ENCODE measurements at places on chromosomes 5 and 9.

DNA sequence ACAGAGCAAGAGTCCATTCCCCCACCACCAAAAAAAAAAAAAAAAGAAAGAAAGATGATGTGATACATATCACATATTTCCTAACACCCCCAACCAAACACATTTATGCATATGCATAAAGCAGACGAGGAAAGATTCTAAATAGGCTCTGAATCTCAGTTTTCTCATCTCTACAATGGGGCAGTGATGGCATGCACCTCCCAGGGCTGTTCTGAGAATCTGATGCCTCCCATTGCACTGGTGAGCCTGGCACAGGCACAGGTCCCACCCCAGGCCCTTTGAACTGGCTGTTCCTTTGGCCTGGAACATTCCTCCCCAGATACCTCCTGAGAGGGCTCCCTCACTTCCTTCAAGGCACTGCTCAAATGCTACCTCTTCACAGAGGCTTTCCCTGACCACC, 116.5 kb downstream of the C9orf50 start:
- no peak for DNase-seq

GRCh38 chr9:95177617-95178016, 139.9 kb downstream of the FANCC start:
- DNase-seq, result no peak

DNA sequence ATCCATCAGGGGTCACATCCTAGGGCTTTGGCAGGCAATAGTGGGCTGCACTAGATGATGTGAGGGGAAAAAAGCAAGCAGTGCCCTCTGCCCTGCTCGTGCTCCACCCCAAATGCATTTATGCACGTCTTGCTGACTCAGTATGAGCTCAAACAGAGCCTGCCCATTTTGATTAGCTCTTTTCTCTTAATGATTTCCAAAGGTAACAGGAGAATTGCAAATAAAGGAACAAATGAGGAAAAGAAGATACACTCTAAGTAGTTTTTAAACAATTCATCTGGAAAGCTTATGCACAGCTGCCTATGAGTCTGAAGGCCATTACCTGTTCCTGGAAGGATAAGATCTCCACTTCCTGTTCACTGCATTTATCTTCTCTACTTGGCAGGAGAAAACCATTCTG, 364.2 kb downstream of the TMEM232 start:
- no peak for DNase-seq

DNA sequence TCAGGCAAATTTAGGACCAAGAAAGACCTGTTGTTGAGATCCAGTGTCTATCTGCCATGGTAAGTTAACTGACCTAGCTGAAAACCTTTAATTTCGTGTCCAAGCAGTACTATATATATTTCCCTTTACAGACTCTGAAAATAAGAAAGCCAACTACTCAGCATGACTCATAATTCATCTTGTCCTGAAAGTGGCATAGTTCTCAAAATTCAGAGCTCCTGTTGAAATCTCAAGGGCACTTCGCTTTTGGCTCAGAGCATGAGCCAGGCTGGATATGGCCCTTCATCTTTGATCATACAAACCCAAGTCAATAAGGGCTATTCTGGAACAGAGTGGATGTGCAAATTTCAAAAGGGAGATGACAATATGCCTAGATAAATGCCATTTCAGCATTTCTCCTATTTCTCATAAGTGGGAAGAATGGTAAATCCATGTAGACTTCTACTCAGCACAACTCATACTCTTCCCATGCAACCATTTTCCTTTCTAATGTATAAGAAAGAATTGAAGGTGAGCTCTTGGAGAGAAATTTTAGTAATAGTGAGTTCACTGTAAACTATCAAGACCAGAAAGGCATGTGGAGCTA, 567.9 kb upstream of the DAB2 start:
- DNase-seq, result no peak

- DNase-seq, result no peak
Measured at GRCh38 chr9:14573319-14573718, 119.9 kb downstream of the ZDHHC21 start.

DNA sequence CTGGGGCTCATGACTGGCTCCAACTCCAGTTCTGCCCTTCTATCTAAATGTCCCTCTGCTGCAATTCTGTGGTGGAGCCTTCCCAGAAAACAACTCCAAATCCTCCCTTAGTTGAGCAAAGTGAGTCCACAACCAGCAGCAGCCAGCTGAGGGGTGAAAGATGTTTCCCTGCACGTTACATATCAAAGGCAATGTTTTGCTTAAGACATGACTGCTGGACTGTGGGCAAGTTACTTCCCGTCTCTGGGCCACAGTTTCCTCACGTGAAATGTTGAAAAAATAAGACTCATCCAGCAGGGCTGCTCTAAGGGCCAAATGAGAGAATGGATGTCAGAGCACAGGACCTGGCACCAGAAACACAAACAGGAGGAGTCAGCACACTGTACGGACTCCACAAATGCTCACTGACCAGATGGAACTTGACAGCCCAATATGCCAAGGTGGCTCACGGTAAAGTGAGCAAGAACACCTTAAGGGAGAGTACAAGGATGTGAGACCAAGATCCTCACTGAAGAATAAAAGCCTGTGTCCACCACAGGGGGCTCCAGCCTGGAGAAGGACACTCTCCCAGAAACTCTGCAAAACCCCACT, 138.4 kb upstream of the ABCA1 start:
- DNase-seq, result no peak

GRCh38 chr5:165999693-166000320, 2291.6 kb upstream of the WWC1 start:
- DNase-seq, result no peak

DNA sequence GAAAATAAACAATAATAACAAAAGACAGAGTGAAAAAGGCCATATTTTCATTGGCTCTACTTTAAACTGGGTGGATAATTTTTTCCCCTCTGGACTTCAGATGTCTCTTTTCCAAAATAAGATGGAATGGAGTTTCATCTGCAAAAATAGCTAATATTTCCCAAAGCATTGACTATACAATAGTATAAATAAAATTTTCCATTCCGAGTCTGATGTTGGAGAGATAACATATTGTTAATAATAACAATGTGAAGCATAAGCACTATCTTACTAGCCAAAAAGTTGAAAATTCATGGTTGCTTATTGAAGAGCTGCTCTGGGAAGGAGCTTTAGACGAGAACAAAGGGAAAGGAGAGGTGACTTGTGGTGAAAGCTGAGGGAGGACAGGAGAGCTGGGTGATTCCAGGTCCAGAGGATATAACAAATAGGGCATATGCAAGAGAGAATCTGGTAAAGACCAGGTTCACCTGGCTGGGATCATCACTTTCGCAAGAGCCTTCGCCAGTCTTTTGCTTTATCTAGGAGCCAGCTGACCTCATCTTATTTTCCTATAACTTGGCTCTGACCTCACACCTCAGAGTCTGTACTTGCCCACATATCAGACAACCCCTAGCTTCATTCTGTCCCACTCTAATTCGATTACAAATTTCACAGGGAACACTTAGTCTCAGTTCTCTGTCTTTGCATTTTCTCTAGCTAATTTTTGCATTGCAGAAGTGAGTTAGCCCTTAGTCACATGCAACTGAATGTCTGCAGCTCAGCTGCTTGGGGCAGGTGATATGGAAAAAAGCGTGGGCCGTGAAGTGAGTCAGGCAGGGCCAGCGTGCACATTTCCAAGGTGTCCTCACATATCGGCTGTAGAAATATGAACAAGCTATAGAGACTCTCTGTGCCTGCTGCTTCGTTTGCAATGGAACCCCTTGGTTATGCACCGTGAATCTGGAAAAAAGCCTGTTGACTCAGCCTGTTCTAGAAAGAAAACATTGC, 7.6 kb upstream of the ZNF474 start:
- no peak for DNase-seq

GRCh38 chr5:32329395-32329834, 16.7 kb upstream of the MTMR12 start:
- peak; percentile 81 for DNase-seq

DNA sequence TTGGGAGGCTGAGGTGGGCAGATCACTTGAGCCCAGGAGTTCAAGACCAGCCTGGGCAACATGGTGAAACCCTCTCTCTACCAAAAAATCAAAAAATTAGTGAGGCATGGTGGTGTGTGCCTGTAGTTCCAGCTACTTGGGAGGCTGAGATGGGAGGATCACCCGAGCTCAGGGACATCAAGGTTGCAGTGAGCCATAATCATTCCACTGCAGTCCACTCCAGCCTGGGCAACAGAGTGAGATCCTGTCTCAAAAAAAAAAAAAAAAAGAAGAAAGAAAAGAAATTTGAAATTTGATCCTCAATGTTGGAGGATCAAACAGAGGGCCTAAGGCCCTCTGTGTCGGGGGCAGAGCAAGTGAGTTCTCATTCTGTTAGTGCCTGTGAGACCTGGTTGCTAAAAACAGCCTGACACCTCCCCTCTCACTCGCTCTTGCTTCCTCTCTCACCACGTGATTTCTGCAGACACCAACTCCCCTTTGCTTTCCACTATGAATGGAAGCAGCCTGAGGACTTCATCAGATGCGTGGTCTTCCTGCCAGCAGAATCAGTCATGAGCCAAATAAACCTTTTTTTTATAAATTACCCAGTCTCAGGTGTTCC, 8.4 kb upstream of the GOLPH3 start:
- no peak for DNase-seq

DNA sequence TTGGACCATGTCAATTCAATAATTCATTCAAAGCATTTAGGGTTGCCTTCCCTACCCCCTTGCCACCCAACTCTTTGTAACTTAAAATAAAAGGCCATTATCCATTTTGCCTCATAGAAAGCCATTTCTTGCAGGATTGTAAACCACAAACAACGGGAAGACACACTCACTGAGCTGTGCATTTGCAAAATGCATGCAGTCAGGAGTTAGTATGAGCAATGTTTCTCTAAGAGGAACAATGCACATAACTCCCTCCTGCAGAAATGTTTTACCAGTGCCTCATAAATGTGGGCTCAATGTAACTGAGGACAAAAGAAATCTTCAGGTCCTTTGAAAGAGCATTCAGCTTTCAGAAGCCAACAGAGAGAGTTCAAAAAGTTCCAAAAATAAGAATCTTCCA, 98.5 kb upstream of the ABCA1 start:
- no peak for DNase-seq

GRCh38 chr5:135054546-135054945, 20.5 kb upstream of the PITX1 start:
- DNase-seq, result no peak

- no peak for DNase-seq
Measured at GRCh38 chr9:77759391-77759790, 111.3 kb upstream of the GNA14 start.
